ENCODE measurements at places on chromosomes 7 and 10. TPM values are rescaled to one million over a fixed set of nuclear protein-coding genes. Genes with fewer than 3 reads are reported as not detected.

The TSPAN12 gene
- total RNA-seq: 0.17 TPM

The HABP2 gene
- total RNA-seq: not detected

The CLDN3 gene
- total RNA-seq: not detected

The PLCE1 gene
- 3.5 TPM for total RNA-seq

The NEURL1 gene
- 0.15 TPM for total RNA-seq

The PCBD1 gene
- 64.6 TPM for total RNA-seq

The PLXDC2 gene
- 4.9 TPM for total RNA-seq
